ENCODE measurements at places on chromosomes 2 and 18.

- H3K4me3 ChIP-seq = no peak overlapping the region
- H3K36me3 ChIP-seq = peaks cover 13% of the 10 kb centered on the region
- H3K27ac ChIP-seq = no peak overlapping the region
- H3K27me3 ChIP-seq = no peaks in the 10 kb centered on the region
- DNase-seq = peak; percentile 28
Observed at GRCh38 chr2:207746131-207746530, 23.6 kb downstream of the FZD5 start.

- H3K36me3 ChIP-seq = no peaks in the 10 kb centered on the region
- no peak for DNase-seq
- no peaks in the 10 kb centered on the region for H3K27me3 ChIP-seq
- H3K4me1 ChIP-seq = no peaks in the 10 kb centered on the region
Observed at GRCh38 chr2:182625814-182626213, 90.2 kb upstream of the DNAJC10 start.

- H3K4me1 ChIP-seq = peaks cover 5% of the 10 kb centered on the region
- no peak for DNase-seq
- H3K27me3 ChIP-seq = peaks cover 48% of the 10 kb centered on the region
Observed at GRCh38 chr2:148887350-148888002, 12.4 kb downstream of the KIF5C start.

DNA sequence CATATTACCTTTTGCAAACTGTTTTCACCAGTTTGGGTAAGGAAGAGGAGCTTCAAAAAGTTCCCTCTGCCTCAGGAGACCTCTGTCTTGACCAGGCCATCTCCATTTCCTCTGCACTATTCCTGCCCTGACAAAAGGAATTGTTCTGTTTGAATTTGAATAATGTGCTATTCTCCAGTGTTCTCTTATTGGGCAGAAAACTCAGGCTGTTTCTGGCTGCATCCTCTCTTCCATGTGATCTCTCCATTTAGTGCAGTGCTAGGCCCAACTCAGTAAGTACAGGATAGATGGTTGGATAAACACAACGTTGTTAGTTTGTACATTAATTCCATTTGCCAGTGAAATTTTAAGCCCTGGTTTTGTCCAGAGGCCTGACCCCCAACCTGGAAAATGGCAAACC, 102.2 kb upstream of the CELF4 start:
- H3K4me1 ChIP-seq = no peaks in the 10 kb centered on the region
- H3K36me3 ChIP-seq = no peaks in the 10 kb centered on the region
- no peak overlapping the region for H3K4me3 ChIP-seq
- no peak for DNase-seq

GRCh38 chr2:20221555-20221973, 3.4 kb downstream of the SDC1 start:
- no peak overlapping the region for H3K27ac ChIP-seq
- H3K36me3 ChIP-seq = no peaks in the 10 kb centered on the region
- peaks cover 8% of the 10 kb centered on the region for H3K4me1 ChIP-seq
- H3K27me3 ChIP-seq = peaks cover 46% of the 10 kb centered on the region

DNA sequence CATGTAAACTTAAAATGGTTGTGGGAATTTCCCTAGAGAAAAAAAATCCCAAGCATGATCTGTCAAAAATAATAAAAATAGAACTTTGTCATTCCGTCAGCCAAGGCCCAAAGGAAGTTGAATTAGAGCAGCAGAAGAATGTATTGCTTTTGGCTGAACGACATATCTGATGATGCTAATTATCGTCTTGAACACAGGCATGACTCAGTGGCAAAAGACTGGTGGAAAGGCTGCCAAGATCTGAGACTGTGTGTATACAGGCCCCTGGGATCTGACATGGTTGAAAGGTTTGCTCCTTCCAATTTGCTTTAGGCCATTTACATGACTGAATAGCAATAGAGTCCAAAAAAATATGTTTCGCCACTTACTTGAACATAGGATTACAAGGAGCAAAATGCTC, 1057.1 kb upstream of the CRIM1 start:
- no peaks in the 10 kb centered on the region for H3K4me1 ChIP-seq
- no peaks in the 10 kb centered on the region for H3K36me3 ChIP-seq
- no peaks in the 10 kb centered on the region for H3K27me3 ChIP-seq
- H3K4me3 ChIP-seq = no peak overlapping the region
- H3K27ac ChIP-seq = no peak overlapping the region

- peak overlapping the region; percentile 92 for H3K27ac ChIP-seq
- DNase-seq = no peak
- H3K4me1 ChIP-seq = peaks cover 7% of the 10 kb centered on the region
- no peaks in the 10 kb centered on the region for H3K27me3 ChIP-seq
Observed at GRCh38 chr2:186588940-186589611, 780 bp upstream of the ITGAV start.

DNA sequence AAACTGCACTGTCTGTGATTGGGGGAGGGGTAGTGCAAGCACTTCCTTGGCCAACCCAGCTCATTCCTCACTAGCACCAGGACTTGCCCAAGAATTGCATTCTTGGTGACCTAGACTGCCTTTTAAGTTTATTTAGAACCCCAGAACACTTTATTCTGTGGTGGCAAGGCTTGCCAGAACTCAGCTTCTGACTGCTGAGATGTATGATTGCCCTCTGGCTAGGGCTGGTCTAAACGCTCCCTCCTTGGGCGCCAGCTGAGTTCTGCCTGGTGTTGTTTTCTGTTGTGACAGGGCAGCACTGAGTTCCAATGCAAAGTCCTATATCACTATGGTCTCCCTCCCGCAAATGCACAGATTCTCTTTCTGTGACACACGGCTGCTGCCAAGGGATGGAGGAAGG, 247.7 kb downstream of the ZNF385B start:
- H3K27ac ChIP-seq = no peak overlapping the region
- peaks cover 7% of the 10 kb centered on the region for H3K27me3 ChIP-seq
- no peaks in the 10 kb centered on the region for H3K4me1 ChIP-seq
- no peak overlapping the region for H3K4me3 ChIP-seq
- no peak for DNase-seq

DNA sequence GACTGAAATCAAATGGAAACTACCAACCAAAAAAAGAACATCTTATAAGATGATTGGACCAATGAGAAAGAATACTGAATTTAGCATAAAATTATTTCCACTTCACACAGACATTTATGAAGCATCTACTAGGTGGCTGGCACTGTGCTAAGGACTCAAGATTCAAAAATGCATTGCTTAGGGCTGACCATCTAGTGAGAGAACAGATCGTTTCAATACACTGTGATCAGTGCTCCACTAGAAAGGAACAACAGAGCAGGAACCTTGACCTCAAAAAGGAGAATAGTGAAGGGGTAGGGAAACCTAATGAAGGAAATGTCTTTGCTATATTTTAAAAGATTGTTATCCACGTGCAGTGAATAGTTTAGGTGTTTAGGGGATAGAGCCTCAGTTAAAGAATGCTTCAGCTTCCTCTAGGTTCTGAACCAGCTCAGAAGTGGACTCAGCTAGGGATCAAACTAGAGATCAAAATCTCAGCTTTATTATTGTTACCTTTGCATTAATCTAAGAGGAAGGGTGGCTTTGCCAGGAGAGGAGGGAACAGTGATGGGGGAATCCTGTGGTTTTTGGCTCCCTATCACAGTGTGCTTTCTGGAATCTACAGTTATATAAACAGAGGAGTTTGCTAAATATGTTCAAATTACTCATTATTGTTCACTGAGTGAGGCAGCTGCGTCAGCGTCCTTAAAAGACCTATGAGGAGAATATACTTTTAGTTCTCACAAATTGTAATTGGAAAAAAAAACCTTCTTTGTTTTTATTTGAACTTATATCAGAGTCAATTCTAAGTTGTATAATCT, 16.2 kb upstream of the BBS5 start:
- H3K27me3 ChIP-seq = no peaks in the 10 kb centered on the region
- H3K4me1 ChIP-seq = no peaks in the 10 kb centered on the region
- no peak overlapping the region for H3K27ac ChIP-seq
- no peak for DNase-seq
- no peaks in the 10 kb centered on the region for H3K36me3 ChIP-seq
- H3K4me3 ChIP-seq = no peak overlapping the region

- H3K27ac ChIP-seq = peak overlapping the region; percentile 4
- peaks cover 48% of the 10 kb centered on the region for H3K4me1 ChIP-seq
- peak overlapping the region; percentile 43 for H3K4me3 ChIP-seq
- peaks cover 38% of the 10 kb centered on the region for H3K36me3 ChIP-seq
Observed at GRCh38 chr2:99861376-99861760, 281.0 kb downstream of the AFF3 start.

- H3K36me3 ChIP-seq = no peaks in the 10 kb centered on the region
- H3K27ac ChIP-seq = no peak overlapping the region
- H3K27me3 ChIP-seq = peaks cover 38% of the 10 kb centered on the region
- peak; percentile 58 for DNase-seq
Observed at GRCh38 chr18:12236934-12237832, 17.0 kb upstream of the CIDEA start.

- no peak for DNase-seq
- no peak overlapping the region for H3K4me3 ChIP-seq
- no peaks in the 10 kb centered on the region for H3K27me3 ChIP-seq
Observed at GRCh38 chr2:54635554-54636152, 87.8 kb upstream of the EML6 start.

DNA sequence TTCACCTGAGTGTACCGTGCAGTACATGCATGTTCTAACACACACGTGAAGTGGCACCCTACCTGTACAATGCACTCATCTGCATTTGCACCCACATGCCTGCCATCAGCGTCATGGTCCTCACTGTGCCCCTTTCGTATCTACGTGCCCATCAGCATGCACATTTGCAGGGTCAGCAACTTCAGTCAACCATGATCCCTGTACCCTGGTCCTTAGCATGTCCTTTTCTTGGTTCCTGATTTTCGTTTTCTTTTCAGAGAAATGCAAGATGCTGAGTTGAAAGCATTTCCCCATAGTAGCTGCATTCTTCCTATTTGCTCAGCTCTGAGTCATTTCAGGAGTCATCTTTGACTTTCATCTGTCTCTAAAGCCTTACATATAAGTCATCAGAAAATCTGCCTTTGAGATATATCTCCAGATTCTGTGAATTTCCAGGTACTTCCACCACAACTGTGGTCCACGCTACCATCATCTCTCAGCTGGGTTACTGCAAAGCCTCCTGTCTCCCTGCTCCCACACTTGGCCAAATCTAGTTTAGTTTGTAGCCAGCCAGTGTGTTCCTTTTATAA, 14.7 kb upstream of the PUM2 start:
- DNase-seq = peak; percentile 33
- H3K36me3 ChIP-seq = no peaks in the 10 kb centered on the region
- H3K27ac ChIP-seq = no peak overlapping the region
- peaks cover 24% of the 10 kb centered on the region for H3K27me3 ChIP-seq

- no peak overlapping the region for H3K4me3 ChIP-seq
- no peaks in the 10 kb centered on the region for H3K27me3 ChIP-seq
- peak overlapping the region; percentile 34 for H3K27ac ChIP-seq
- H3K36me3 ChIP-seq = no peaks in the 10 kb centered on the region
Observed at GRCh38 chr2:47226132-47226922, 71.2 kb upstream of the STPG4 start.

GRCh38 chr2:98467652-98468051, 23.0 kb downstream of the INPP4A start:
- H3K27me3 ChIP-seq = no peaks in the 10 kb centered on the region
- H3K4me3 ChIP-seq = no peak overlapping the region
- DNase-seq = no peak
- peaks cover 86% of the 10 kb centered on the region for H3K4me1 ChIP-seq

- no peaks in the 10 kb centered on the region for H3K36me3 ChIP-seq
- no peaks in the 10 kb centered on the region for H3K4me1 ChIP-seq
- DNase-seq = no peak
- H3K4me3 ChIP-seq = no peak overlapping the region
- H3K27me3 ChIP-seq = no peaks in the 10 kb centered on the region
- no peak overlapping the region for H3K27ac ChIP-seq
Observed at GRCh38 chr2:195037045-195037444, 620.0 kb upstream of the SLC39A10 start.

- H3K27me3 ChIP-seq = no peaks in the 10 kb centered on the region
- H3K36me3 ChIP-seq = no peaks in the 10 kb centered on the region
- no peak overlapping the region for H3K27ac ChIP-seq
- no peak for DNase-seq
- peaks cover 4% of the 10 kb centered on the region for H3K4me1 ChIP-seq
Observed at GRCh38 chr2:161063946-161064306, 96.3 kb upstream of the TANK start.

GRCh38 chr2:43345391-43345813, 119.0 kb upstream of the ZFP36L2 start:
- no peaks in the 10 kb centered on the region for H3K27me3 ChIP-seq
- no peak overlapping the region for H3K27ac ChIP-seq
- no peak for DNase-seq
- H3K4me3 ChIP-seq = no peak overlapping the region
- H3K36me3 ChIP-seq = peaks cover 46% of the 10 kb centered on the region

- DNase-seq = no peak
- H3K4me1 ChIP-seq = peaks cover 2% of the 10 kb centered on the region
- no peak overlapping the region for H3K4me3 ChIP-seq
Observed at GRCh38 chr18:35680139-35680551, 98.6 kb downstream of the GALNT1 start.

DNA sequence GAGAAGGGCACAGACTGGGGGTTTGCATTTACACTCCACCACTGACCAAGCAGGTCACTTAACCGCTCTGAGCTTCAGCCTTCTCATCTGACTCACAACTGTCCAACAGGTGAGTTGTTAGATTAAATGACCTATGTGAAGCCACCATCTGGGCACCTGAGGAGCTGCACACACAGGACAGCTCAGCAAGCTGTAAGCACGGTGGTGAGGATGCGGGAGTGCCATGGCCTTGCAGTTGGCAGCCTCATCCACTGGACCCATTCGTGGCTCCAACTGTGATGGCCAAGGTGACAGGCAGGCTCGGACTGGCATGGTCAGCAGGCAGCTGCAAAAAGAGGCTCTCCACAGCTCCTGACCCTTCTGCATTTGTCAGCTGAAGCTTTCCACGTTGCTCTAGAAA, 23.3 kb upstream of the AMMECR1L start:
- no peaks in the 10 kb centered on the region for H3K27me3 ChIP-seq
- H3K4me3 ChIP-seq = no peak overlapping the region
- H3K4me1 ChIP-seq = no peaks in the 10 kb centered on the region
- H3K36me3 ChIP-seq = no peaks in the 10 kb centered on the region

- no peaks in the 10 kb centered on the region for H3K27me3 ChIP-seq
- no peak overlapping the region for H3K4me3 ChIP-seq
- peak overlapping the region; percentile 25 for H3K27ac ChIP-seq
- peaks cover 83% of the 10 kb centered on the region for H3K4me1 ChIP-seq
- peaks cover 23% of the 10 kb centered on the region for H3K36me3 ChIP-seq
Observed at GRCh38 chr2:207148020-207148419, 17.7 kb downstream of the KLF7 start.

DNA sequence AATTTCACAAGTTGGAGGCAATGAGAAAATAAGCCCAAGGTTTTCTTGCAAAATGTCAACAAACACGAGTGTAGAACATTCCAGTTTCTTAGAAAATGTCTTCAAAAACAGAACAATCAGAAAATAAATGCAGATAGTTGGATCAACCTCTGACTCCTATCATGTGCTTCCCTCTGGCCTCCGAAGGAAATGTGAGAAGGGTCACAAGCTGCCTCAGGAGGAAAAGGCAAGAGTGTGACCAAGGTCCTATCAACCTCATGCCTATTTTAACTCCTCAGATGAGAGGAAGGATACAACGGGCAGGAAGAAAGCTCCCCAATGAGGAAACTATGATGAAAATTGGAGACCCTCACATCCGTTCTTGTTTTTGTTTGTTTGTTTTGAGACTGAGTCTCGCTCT, 7.9 kb downstream of the SCYGR5 start:
- H3K27ac ChIP-seq = no peak overlapping the region
- no peak for DNase-seq
- no peaks in the 10 kb centered on the region for H3K4me1 ChIP-seq
- H3K4me3 ChIP-seq = no peak overlapping the region
- peaks cover 4% of the 10 kb centered on the region for H3K27me3 ChIP-seq

- H3K36me3 ChIP-seq = no peaks in the 10 kb centered on the region
- H3K4me1 ChIP-seq = no peaks in the 10 kb centered on the region
- H3K27me3 ChIP-seq = no peaks in the 10 kb centered on the region
- DNase-seq = no peak
- no peak overlapping the region for H3K27ac ChIP-seq
Observed at GRCh38 chr18:68083131-68083530, 566.6 kb upstream of the DSEL start.
